ENCODE measurements at places on chromosomes 3 and 15.

GRCh38 chr3:112143251-112143650 is 10.2 kb upstream of the GCSAM start:
- DNase-seq, result no peak

GRCh38 chr3:156527060-156527459 is 27.9 kb downstream of the SSR3 start:
- DNase-seq, result no peak

GRCh38 chr3:103077910-103078309 is 643.1 kb downstream of the ZPLD1 start:
- no peak for DNase-seq

DNA sequence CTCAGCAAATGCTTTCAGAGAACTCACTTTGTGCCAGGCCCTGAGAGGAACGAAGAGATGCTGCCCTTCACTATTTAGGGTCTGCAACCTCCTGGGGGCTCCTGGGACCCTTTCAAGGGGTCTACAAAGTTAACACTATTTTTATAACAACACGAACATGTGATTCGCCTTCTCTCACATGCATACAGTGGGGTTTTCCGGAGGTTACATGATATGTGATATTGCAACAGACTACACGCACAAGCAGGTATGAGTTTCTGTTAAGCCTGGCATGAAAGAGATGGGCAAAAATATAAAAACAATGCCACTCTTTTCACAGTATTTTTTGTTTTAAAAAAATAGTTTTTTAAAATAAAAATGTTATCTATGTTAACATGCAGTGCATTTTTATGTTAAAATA is 10.3 kb downstream of the STARD5 start:
- no peak for DNase-seq

- no peak for DNase-seq
These were observed 355.8 kb downstream of the MCTP2 start for GRCh38 chr15:94587113-94587512.

- no peak for DNase-seq
These were observed 1.0 kb upstream of the MELTF start for GRCh38 chr3:197030379-197031314.

DNA sequence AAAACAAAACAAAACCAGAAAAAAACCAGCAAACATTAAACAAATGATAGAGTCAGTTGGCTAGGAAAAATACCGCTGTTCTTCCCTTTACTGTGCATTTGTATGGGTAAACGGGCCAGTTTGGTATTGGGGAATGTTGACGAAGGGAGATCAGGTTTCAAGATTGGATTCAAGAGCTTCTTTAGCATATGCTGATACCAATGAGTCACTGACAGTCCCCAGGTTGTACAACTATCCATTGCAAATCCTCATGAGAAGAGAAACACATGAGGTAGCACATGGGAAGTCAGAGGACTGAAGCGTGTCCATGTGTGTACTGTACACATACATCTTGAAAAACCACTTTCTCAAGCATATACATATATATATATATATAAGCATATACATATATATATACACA is 25.6 kb downstream of the TIGIT start:
- no peak for DNase-seq
